ENCODE measurements at places on chromosomes 3 and 15. TPM values are rescaled to one million over a fixed set of nuclear protein-coding genes. Genes with fewer than 3 reads are reported as not detected.

- DNase-seq: no peak
Observed at GRCh38 chr3:133152681-133153220, 114.6 kb downstream of the TMEM108 start.

GRCh38 chr3:176376531-176376930 lies 820.8 kb downstream of the TBL1XR1 start:
- DNase-seq: no peak

GRCh38 chr3:129441782-129442181 lies 1.8 kb downstream of the IFT122 start:
- peak; percentile 82 for DNase-seq

DNA sequence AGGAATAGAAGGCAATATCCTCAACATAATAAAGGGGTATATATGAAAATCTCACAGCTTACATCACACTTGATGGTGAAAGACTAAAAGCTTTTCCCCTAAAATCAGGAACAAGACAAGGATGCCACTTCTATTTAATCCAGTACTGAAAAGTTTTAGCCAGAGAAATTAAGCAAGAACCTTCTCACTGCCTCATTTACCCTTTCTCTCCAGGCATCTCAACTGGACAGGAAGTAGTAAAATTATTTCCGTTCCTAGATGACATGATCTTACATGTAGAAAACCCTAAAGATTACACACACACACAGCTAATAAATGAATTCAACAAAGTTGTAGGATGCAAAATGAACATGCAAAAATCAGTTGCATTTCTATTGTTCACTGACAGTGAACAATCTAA lies 11.2 kb downstream of the SCAP start:
- DNase-seq: peak; percentile 48

GRCh38 chr3:195111319-195111705 lies 159.6 kb downstream of the XXYLT1 start:
- no peak for DNase-seq

DNA sequence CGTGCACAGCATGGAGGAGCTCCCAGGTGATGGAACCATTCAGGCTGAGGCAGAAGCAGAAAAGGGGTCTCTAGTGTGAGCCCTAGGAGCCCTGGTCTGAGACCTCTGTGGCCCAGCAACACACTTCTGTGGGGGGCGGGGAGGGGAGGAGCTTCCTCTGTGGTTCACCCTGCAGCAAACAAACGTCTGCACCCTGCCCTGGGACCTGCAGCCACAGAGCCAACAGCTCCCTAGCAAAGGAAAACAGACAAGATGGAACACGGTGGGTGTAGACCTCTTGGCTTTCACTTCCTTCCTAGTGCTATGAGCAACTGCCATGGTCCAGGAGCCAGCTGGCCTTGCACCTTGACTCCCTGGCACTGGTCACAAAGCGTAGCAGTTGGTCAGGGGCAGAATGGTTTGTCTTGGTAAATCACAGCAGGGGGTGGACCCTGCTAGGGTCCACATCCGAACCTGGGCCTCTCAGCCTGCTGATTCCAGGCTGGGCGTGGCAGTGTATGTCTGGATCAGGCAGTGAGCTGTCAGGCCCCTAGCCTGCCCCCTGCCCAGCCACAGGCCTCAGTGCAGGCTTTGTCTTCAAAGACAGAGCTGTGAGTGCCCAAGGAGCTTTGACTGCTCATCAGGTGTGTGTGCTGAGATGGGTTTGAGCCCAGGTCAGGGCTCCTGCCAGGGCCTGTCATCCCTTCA lies 6.7 kb downstream of the AMIGO3 start:
- DNase-seq: no peak

DNA sequence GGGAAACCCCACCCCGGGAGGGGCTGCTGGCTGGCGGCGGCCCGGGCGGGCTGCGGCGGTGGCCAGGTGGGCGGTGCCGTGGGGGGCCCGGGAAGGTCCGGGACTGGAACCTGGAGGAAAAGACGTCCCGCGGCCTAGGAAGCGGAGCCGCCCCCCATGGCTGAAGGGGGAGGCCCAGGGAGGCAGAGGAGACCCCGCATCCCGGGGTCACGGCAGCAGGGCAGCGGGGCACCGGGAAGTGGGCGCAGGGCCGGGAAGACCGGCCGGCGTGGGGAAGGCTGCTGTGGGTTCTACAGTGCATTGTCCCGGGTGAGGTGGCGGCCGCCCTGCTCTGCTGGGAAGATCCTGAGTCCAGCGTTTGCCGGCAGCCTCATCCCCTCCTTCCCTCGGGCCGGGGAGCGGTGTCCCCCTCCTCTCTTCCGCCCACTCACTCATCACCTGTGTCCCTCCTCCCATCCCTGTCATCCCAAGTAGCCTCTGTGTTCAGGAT lies 525 bp upstream of the FSTL1 start:
- DNase-seq: peak; percentile 21

DNA sequence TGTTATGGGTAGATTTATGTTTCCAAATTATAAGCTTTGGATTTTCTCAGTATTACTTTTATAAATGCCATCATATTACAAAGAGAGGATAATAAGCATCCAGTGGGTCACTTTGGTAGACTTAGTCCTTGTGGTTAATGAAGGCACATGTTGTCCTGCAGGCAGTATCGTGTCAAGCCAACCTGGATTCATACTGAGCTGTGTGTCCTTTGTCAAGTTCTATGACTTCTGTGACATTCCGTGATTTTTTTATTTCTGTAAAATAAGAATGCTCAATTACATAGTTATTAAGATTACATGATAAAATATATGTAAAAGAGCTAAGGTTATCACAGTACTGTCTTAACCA lies 257.7 kb downstream of the RBMS3 start:
- DNase-seq: no peak

- no peak for DNase-seq
Observed at GRCh38 chr15:69315402-69316110, 16.8 kb downstream of the PAQR5 start.

DNA sequence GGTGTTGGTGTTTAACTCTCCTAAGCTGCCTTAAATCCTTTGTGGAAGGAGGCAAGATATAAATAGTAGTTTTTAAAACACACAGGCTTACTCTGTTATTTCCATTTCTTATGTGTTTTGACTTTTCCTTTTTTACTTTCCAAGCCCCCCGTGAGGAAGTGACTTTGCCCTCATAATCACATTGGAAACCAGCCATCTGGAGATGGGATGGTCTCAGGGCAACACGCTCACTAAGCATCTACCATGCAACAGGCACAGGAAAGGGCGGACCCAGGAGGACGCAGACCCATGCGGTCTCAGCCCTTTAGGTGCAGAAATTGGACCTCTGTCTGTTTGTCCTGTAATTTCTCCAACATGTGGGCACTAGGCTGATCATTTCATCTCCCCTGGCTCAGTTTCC lies 115.7 kb downstream of the PDZRN3 start:
- no peak for DNase-seq

- DNase-seq: no peak
Observed at GRCh38 chr15:63544258-63545026, 40.0 kb downstream of the USP3 start.

- DNase-seq: no peak
Observed at GRCh38 chr3:140273542-140274195, 338.7 kb downstream of the CLSTN2 start.

DNA sequence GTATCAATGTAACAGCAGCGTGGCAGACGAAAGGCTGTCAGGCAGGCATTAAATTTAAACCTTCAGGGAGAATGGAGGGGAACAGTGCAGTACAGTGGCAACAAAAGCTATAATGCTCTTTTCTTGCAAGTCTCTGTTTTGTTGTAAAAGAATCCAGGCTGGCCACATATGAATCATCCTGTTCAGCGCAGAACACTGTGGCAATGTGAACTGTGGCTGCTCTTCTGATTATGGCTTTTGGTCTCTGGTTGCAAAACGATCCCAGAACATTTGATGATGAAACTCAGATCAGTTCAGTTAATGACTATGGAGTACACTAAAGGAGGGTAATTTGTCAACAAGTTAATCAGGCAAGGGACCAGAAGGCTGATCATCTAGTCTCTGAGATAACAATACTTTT lies 219.7 kb upstream of the SGO1 start:
- DNase-seq: no peak

- DNase-seq: no peak
Observed at GRCh38 chr3:157310329-157311052, 126.2 kb upstream of the PTX3 start.

- no peak for DNase-seq
Observed at GRCh38 chr3:114664006-114664405, 370.2 kb downstream of the TIGIT start.

- peak; percentile 28 for DNase-seq
Observed at GRCh38 chr3:24598695-24599470, 104.2 kb upstream of the THRB start.

- peak; percentile 76 for DNase-seq
Observed at GRCh38 chr3:5426094-5426883, 238.8 kb downstream of the EDEM1 start.

DNA sequence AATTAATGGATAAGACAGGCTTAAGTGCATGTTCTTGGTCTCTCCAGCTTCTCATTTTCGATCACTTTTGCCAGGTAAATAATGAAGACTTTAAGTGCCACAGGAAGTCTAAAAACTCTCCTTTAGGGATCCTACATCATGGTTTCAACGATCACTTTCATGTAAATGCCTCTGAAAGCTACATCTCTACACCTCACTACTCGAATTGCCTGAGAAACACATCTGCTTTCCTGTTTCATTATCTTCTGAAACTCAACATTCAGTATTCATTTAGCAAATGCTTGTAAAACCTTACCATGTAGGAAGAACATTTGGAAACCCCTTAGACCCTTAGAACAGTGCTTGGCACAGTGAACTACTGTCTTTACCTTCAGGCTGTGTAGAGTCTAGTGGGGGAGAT lies 16.2 kb downstream of the THAP10 start:
- DNase-seq: no peak

GRCh38 chr3:15151166-15151565 lies 52.2 kb upstream of the RBSN start:
- DNase-seq: no peak

GRCh38 chr3:20043396-20043795 lies 3.1 kb downstream of the KAT2B start:
- DNase-seq: peak; percentile 72

GRCh38 chr15:36898536-36899126 lies 201.7 kb downstream of the MEIS2 start:
- DNase-seq: no peak

DNA sequence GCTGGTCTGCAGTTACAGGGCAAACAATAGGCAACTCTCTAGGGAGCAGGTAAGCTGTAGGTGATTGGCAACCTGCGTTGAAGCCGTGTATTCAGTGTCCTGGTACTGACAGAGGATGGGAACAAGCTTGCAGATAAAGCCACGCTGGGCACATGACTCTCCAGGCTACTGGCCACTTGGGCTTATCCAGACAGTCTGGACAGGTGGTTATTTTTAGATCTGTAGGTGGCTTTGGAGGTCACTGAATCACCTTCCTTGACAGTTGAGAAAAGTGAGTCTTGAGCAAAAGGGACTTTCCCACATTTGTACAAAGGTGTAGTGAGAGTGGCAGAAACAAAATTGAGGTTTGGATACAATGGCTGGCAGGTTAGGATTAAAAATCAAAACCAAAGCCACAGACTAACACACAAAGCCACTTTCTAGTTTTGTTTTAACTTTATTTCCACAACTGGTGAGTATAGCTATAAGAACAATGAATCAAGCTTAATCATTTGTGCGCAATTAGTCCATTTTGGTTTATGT lies 22.3 kb upstream of the IL1RAP start:
- DNase-seq: no peak

DNA sequence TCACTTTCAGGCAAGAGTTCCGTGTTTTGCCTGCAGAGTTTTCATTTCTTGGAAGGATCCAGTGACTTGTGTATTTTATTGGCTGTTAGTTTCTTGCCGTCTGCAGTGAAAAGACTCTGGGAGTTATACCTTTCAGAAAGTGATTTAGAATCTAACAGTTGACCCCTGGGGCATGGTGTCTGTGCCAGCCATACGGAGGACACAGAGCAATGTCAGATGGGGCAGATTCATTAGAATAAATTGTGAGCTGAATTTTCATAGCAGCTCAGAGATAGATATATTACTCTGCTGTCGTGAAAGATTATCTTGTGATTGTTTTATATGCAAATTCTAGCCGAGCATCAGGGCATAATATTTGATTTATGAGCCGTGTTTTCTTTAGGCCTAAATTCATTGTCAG lies 131.6 kb downstream of the SV2B start:
- no peak for DNase-seq

GRCh38 chr15:34242331-34242710 lies 17.5 kb downstream of the EMC4 start:
- DNase-seq: no peak

DNA sequence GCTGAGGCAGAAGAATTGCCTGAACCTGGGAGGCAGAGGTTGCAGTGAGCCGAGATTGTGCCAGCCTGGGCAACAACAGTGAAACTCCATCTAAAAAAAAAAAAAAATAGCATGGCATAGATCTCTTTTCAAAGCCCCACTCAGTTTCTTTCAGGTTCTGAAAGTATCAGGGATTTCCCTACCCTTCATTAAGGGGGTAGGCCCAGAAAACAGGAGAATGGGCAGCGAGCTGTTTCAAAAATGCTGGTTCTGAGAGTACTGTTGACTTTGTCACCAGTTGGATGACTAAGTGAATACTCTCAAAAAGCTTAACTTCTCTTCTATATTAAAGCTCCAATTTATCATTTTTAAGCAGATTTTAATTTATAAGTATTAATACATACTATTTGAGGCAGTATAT lies 72.8 kb downstream of the ARHGAP31 start:
- no peak for DNase-seq

DNA sequence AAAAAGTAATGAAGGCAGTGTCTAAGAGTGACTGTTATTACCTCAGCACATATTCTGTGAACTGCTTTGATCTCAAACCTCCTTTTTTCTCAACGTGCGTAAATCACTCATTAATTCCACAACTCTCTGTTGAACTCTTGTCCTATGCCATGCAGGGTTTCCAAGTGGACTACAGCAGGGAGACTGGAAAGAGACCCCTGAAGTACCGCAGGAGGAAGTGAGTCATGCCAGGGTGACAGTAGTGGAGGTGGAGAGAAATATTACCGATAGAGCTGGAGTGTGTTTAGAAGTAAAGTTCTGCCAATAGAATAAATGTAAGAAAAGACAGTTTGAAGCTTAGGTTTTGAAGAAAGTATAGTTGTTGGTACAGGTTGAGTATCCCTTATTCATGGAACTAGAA lies 908.9 kb downstream of the ROBO1 start:
- DNase-seq: no peak

DNA sequence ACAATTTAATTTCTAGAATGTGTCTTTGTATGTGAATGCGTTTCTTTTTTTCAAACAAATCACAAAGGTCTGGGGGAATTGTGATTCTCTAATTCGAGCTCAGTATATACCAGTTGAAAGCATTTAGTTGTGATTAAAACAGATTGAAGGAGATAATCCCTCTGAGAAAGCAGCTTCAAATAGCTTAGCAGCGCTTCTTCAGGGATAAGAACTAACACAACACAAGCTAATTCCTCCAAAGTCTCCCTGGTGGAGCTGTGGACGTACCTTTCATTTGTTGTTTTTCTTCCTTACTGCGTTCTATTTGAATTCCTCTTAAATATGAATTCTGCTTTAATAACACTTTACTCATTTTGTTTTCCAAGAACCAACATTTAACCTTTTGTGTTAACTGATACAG lies 286.7 kb downstream of the ROBO2 start:
- no peak for DNase-seq

The CX3CR1 gene
- total RNA-seq: not detected

The PLCH1 gene
- under 0.01 TPM for total RNA-seq

The FOXB1 gene
- not detected for total RNA-seq

The B4GALT4 gene
- 4.2 TPM for total RNA-seq

The RTP1 gene
- not detected for total RNA-seq

The TMEM158 gene
- 2.7 TPM for total RNA-seq
